Naive thymus-derived CD4-positive, alpha-beta T cell (primary cell): ENCODE measurements at places on chromosomes 3 and 15. TPM values are rescaled to one million over a fixed set of nuclear protein-coding genes. Genes with fewer than 3 reads are reported as not detected.

SOX2 gene
- not detected for total RNA-seq

FBN1 gene
- 0.70 and 1.1 TPM in 2 replicates for total RNA-seq

DNA sequence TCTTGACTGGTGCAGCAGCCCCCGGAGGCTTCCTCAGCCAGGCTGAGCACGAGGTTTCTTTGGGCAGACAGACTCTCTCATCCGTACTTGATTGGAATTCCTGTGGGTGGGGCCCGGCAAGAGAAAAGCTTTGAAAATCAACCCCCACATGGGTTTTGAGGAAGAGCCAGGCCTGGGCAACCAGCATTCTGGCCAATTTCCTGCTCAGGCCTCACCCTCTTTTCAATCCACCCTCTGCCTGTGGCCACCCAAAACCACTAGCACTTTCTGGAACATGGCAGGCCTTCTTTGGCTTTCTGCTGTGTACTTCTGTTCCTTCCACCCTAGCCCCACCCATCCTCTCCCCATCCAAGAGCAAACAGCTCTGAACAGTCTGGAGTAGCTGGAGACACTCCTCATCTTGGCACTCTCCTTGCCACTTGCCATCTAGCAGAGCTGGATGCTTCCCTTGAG, 5.9 kb downstream of the MYO5C start:
- DNase-seq = no peak

DNA sequence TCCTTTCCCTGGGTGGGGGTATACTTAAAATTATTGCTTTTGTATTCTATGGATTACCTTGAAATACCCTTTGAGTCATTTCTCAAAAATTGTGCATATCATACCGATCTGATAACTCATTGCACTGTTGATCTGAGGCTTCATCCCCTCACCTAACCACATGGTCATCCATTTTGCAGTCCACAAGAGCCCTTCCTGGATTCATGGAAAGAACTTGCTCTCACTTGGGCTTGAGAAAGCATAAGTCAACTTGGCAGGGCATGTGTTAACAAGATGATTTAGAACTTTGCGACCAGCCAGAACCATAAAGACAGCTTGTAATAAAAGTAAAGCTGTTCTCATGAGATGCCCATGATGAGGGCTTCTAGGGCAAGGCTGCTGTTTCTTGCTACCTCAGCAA, 22.2 kb downstream of the MME start:
- no peak for DNase-seq

DNA sequence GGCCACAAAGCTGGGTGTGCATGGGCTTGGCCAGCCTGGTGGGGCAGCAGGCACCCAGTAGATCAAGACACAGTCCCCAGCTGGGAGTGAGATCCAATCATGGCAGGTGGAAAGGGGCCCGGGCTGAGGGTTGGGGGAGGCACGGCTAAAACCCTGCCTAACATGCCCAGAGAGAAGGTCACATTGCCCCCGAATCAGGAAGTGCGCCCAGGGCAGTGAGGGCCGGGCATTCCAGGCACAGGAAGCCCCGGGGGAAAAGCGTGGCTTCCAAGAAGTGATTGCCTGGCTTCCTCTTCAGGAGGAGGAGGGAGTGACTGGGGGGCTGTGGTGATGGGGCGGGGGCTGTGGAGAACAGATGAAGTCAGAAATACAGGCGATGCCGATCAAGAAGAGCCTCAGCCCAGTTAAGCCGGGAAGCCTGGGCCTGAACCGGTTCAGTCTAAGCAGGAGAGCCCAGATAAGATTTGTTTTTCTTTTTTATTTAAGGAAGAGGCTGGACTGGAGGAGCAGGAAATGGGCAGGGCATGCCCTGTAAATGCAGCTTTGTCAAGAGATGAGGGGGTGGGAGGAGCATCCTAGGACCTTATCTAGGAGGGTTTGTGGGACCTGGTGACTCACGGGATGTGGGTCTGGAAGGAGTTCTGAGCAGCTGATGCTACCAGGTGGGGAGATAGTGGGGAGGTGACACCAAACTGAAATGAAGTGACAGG, 83.9 kb downstream of the CHSY1 start:
- peak; percentile 70 for DNase-seq

- DNase-seq = no peak
These were observed 309.3 kb upstream of the PLSCR5 start for GRCh38 chr3:146914409-146914808.
